ENCODE measurements at places on chromosomes 2 and 18.

- DNase-seq = no peak
Observed at GRCh38 chr2:181947273-181947672, 38.4 kb upstream of the PPP1R1C start.

- no peak for DNase-seq
Observed at GRCh38 chr2:84459944-84460429, 907 bp upstream of the SUCLG1 start.

- no peak for DNase-seq
Observed at GRCh38 chr2:221571551-221572218, 419 bp downstream of the EPHA4 start.

DNA sequence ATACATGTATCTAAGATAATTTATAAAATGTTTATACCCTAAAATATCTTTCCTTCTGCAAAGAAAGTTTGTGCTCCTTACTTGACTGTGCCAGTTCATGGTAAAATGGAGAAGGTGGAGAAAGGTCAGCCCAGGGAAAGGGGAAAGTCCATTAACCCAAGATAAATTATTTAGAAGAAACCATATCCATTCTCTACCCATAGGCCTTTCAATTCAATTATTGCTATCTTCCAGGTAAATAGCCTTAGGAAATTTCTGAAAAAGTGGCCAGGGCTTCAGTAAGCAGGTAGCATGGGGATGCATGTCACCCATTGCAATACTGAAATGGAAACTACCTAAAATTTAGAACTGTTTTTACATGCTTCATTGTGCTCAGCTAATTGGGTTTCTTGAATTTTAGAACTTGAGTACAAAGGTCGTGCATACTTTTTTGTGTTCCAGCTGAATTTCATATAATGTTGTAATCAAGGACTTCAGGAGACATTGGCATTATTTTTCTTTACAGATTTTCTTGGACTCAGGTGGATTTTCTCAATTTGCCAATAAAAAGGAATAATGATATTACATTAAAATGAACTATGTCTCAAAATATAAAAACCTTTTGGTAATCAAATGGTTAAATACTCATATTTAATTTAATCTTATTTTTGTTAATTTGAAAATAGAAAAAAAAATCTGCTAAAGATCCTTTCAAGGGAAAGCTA, 124.9 kb downstream of the CSRNP3 start:
- DNase-seq = no peak

DNA sequence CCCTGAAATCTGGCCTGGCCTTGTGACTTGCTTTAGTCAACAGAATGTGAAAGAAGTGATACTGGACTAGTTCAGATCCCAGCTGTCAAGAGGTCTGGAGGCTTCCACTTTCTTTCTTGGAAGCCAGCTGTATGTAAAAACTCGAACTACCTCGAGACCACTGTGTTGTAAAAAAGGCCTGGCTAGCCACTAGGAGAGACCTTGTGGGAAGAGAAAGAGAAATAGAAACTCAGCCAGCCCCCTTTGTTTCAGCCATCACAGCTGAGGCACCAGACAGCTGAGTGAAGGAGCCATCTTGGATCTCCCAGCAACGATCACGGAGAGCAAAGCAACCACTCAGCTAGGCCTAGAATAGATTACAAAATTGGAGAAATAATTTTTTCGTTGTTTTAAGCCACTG, 324.9 kb upstream of the TCF4 start:
- DNase-seq = no peak

Measured in activated CD4-positive, alpha-beta T cell treated with anti-CD3 and anti-CD28 coated beads, Interleukin-2, amount 50 U/mL, for 24 hours (primary cell).